ENCODE measurements at places on chromosomes 1 and 21.

- no peak for DNase-seq
Observed at GRCh38 chr1:75808921-75809320, 12.2 kb downstream of the MSH4 start.

DNA sequence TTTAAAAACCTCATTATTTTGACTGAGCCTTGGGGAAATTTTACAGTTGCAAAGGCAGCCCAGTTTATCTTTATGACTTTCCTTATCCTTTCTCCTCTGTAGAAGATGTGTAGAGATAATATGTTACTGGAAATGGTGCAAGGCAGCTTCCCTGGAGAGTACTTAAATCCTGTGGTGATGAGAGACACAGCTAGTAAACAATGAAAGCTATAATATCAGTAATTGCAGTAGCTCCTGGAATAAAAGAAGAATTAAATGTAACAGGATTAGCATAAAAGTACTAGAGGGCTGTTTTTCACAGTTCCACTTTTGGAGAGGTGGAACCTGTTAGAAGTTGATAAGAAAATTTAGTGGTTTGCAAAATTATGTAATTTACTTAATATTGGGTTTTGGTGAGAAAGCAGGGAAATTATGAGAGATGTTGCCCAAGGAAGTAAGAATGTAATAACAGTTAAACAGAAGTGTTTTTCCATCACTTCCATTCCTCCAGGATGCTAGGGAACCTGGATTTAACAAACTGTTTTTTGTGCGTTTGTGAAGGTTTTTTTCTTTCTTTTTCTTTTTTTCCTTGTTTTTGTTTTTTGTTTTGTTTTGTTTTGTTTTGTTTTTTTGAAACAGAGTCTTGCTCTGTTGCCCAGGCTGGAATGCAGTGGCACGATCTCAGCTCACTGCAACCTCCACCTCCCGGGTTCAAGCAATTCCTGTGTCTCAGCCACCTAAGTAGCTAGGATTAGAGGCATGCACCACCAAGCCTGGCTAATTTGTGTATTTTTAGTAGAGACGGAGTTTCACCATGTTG lies 15.7 kb upstream of the EDEM3 start:
- no peak for DNase-seq

GRCh38 chr1:26536081-26536480 lies 6.5 kb downstream of the RPS6KA1 start:
- no peak for DNase-seq

DNA sequence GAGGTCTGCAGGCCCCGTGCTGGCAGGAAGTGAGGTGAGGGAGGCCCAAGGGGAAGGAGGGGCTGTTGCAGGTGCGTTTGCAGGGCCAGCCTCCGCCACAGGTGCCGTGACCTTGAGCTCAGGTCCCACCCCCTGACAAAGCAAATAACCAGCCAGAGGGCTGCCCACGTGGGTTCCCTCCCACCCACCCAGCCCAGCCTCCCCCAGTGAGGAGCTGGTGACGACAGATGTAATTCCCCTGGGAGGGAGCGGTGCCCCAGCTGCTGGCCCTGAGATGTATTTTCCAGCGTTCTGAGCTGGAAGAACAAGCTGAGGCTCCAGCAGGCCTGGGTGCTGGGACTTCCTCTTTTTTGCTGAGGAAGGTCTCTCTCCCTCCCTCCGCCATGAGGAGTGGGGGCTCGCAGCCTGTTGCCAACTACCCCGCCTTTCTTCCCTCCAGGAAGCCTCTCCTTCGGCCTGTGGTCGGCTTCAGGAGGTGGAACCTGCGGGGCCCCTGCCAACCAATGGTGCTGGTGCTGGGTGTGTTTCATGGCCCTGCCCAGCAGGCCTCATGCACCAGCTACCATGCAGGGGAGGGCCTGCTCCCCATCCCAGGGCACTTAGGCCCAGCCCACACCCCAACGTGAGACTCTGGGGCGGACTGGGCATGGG lies 153.2 kb downstream of the PRDM16 start:
- no peak for DNase-seq

DNA sequence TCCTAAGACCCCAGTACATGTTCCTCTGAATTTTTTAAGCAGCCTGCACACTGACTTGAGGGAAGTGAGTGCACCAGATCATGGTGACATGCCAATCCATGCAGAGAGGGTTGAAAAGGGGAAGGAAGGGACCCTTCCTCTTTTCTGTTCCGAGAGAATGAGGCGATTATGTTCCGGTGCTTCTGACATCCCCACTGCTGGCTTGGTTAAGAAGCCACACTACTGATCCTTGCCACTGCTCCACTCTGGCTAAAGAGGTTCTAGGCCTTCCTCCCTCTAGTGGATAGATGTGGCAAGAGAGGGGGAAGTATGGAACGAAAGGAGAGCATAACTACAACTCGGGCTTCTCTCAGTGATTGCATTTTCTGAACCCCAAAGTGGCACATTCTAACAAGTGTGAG lies 1.8 kb upstream of the CYB5R1 start:
- no peak for DNase-seq

GRCh38 chr21:21233051-21233450 lies 234.8 kb downstream of the NCAM2 start:
- DNase-seq, result no peak

DNA sequence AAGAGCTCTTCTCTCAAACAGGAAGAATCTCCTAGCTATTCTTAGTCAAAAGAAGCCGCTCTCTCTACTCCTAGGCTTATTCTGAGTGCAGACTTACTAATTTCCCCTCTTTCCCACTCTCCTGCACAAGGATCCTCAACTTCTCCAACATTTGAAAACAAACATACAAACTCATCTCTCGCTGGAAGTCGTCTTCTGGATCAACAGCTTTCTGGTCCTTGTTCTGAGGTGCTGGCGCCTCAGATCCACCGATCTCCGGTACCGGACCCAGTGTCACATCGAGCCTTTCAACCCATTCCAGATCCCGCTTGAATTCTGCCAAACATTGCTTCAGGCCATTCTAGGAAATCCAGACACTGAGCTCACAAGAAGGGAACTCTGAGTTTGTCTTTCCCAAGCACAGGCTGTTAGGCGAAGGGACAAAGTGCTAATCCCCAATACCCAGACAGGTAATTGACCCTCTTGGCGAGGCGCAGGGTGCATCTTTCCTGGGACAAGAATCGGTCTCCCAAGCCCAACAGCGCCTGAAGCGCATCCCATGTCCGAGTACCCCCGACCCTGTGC lies 696 bp downstream of the EBNA1BP2 start:
- no peak for DNase-seq

DNA sequence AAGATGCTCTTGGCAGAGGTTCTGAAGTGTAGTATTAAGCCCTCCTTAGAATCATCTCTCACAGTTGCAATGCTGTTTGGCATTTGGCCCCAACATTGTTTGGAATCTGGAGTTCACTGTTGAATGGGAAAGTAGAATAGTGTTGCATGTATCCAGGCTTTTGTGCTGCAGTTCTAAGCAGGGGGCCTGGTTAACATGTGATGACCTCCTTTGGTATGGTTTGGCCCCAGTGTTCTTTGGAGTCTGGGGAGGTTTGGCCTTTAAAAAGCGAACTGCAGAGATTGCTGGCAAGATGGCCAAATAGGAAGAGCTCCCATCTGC lies 61.8 kb upstream of the PLD5 start:
- DNase-seq, result no peak

DNA sequence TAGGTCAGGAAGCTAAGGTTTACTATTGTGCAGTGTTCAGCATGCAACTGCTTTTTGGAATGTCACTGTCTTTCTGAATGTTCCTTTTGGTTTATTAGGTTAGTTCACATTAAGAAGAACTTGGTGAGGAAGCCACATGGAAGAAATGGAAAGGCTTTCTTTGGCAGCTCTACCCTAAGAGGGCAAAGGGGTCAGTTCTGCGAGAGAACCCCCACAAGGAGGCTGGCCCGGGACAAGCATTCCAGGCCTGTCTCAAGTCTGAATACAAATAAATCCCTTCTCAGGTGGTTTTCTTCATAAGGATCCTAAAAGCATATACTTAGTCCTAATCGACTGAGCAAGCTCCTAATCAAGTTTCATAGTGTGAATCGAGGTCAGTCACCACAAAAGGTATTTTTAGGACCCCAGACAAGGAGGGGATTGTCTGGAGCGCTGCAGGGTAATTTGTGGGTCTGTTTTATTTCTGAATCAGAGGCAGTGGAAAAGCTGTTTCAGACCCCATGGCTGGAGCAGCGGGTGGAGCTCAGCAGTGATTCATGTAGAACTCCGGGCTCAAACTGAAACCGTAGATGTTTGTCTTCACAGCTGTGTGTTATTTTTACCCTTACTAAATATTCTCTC lies 63.3 kb downstream of the ERG start:
- DNase-seq, result no peak

GRCh38 chr1:118117521-118117920 lies 67.5 kb downstream of the SPAG17 start:
- peak; percentile 75 for DNase-seq

GRCh38 chr21:45974073-45975019 lies 7.2 kb upstream of the COL6A1 start:
- DNase-seq, result no peak

DNA sequence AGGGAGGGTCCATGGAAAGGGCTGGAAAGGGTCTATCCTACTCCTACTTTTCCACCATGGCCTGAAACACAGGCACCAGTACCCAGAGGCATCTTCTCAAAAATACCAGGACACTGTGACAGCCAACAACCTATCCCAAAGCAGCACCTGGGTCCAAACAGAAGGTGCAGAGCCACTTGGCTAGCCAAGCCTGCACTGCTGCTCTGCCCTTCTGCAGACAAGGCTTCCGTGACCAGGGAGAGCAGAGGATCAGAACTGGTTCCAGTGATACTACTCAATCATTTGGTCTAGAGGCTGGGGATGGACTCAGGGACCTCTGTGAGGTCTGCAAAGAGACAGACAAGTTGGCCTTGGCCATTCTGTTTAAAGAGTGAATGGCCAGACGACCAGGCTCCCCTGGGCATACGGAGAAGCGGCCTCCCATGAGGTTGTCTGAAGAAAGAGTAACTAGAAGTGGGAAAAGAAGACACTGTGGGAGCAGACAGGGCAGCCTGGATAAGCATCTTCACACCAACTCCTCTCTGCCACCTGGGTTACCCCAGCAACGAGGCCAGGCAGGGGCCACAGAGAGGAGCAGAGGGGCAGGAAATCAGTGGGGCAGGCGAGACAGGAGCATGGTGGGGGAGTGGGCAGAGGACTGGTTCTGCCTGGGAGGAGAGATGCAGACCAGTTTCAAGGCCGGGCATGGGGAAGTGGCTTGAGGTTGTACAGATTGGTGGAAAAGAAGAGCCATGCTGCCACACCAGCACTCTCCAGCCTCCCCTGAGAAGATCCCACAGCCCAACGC lies 5.7 kb downstream of the KCNN3 start:
- no peak for DNase-seq

DNA sequence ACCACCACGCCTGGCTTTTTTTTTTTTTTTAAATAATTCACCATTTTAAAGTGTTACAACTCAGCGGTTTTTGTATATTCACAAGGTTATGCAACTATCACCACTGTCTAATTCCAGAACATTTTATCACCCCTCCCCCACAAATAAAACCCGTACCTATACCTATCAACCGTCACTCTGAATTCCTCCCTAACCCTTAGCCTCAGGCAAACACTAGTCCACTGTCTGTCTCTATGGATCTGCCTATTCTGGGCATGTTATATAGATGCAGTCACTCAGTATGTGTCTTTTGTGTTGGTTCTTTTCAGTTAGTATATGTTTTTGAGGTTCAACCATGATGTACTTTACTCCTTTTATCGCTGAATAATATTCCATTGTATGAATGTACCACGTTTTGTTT lies 19.3 kb upstream of the GRHL3 start:
- DNase-seq, result no peak

GRCh38 chr1:34759503-34760357 lies at the start of gene GJB4:
Gene GJB4 (plus strand): TSS chr1:34759740. CDS start chr1:34761255, 1,515 bp downstream.
- DNase-seq, result no peak

GRCh38 chr1:205424901-205425600 lies 3.2 kb upstream of the LEMD1 start:
- DNase-seq, result no peak

DNA sequence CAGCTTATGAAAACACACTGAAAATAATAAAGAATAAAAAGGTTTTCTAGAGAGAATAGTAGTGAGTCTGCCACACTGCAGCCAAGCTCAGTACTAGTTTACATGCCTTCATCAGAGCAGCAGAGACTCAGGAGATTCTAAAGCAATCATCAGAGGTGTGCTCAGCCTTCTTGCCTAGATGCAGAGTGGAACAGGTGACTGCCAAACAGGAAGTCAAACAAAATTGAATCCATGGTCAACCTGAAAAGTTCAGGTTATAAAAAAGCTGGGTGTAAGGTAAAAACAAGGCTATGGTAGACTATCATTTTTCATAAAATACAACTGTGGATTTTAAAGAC lies 165.3 kb upstream of the C1orf105 start:
- no peak for DNase-seq

DNA sequence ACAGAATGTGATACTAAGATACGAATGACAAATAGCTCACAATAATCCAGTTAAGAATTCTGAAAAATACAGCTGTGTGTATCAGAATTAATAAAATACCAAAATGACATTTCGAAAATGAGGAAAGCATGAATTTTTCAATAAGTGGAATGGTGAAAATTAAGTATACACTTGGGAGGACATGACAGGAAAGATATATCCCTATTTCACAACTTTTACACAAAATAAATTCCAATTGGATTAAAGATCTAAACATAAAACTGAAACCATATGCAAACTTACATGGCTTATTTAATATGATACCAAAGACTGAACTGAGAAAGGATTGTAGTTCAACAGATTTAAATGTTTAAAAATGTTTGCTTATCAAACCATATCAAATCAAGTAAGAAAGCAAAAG lies 510.4 kb upstream of the ADAMTS5 start:
- DNase-seq, result no peak

DNA sequence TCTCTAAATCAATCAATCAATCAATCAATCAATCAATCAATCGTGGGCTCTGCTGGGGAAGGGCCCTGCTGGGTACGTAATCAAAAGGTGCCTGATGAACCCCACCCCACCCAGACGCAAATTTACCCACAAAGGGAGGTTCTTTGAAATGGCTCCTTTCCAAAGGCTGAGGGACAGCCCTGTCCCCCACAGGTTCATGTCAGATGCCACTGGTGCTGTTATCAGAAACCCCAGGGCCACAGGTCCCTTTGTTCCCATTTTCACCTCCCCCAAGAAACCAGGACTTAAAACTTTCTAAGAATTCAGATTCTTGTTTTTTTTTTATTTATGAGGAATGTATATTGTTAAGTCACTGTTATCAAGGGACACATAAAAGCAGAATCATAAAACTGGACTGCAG lies 14.2 kb downstream of the CHRNB2 start:
- no peak for DNase-seq

DNA sequence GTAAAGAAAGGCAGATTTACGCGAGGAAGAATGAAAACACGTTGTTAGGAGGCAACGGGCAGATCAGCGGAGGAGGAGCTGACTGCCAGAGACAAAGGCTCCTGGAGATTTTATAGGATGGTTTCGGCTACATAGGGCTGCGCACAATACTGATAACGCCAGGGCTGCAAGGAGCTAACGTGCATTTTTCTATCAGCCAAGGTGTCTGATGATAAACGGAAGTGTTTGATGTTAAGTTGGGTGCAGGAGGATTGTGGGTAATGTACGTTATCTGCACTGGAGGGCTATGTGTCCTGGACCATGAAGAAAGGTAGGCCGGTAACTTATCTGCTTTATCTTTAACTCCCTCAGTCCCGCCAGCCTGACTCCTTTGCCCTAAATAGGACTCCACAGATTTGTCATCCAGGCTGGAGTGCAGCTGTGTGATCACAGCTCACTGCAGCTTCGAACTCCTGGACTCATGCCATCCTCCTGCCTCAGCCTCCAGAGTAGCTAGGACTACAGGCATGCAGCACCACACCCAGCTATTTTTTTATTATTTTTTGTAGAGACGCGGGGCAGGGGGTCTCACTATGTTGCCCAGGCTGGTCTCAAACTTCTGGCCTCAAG lies 29.6 kb downstream of the SETD4 start:
- DNase-seq, result no peak
